ENCODE measurements at places on chromosomes 3 and 15.

- no peak for DNase-seq
Observed at GRCh38 chr3:42721690-42722089, 19.1 kb upstream of the HHATL start.

DNA sequence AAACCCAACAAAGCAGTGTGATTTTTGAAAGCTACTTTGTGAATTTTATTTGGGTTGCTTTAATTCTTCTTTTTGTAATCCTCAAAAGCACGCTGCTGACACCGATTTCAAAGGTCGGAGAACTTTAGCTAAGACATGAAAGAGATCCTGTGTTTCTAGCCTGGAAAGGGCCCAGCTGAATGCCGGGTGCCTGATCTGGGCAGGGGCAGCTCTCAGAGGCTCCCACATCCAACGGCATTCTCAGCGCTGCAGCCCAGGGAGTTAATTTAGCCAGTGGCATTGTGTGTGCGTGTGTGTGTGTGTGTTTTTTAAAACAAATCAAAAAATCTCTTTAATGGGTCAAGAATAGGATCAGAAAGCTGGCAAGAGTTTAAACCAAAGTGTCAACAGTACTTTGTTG, 6.6 kb downstream of the RBP1 start:
- DNase-seq, result no peak

DNA sequence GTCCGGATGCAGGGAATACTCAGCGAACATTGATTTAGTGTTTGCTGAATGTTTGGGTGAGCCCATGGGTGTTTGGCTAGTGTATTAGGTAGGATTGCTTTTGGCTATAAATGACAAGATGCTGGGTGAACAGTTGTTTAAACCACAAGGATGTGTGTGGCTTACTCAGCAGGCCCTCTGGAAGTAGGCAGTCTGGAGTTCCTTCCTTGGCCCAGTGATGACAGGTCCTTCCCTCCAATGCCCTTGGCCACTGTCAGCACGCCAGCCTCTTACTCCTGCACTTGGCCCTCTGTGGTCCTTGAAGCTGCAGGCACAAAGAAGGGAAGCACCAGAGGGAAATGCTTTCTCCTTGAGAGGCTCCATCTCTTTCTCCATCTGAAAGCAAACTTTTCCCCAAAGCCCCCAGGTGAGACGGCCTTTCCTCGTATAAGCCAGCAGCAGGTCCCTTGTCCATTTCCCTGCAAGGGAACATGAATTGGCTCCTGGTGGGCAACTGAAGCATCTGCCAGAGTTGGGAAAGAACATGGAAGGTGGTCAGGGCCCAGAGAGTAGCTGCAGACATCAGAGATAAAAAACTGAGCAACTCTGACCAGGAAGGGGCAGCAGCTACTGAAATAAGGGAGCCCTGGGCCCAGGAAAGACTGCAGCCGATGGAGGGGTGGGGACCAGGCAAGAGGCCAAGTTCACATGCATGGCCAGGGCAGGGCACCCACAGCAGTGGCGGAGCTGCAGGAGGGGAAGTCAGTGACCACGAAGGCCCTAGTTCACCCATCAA, 105.0 kb downstream of the TPRA1 start:
- DNase-seq, result no peak

DNA sequence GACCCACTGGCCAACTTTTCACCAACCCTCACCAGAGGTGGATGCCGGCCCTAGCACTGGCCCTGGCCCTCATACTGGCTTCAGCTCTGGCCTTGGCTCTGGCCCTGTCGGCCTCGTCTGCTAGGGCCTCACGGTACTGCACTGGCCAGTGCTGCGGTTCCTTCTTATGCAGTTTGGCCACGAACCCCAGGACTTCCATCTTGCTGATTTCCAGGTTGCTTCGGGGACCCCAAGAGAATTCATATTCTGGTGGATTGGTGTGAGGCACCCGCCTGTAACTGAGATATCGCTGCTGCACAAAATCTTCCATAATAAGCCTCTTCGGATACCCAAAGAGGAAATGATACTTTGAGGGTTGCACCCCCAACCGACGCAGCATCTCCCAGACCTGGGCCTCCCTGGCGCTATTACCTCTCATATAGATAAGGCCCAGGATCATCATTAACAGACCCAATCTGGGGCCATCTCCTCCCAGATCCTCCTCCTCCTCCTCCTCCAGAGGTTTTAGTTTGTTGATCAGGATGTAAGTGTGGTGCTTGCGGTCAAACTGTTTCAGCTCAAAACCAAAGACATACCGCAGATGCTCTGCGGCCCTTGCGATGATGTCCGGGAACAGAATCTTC, 883 bp downstream of the MAGEF1 start:
- no peak for DNase-seq

- DNase-seq, result no peak
Observed at GRCh38 chr15:72857331-72858063, 73.9 kb upstream of the ADPGK start.

DNA sequence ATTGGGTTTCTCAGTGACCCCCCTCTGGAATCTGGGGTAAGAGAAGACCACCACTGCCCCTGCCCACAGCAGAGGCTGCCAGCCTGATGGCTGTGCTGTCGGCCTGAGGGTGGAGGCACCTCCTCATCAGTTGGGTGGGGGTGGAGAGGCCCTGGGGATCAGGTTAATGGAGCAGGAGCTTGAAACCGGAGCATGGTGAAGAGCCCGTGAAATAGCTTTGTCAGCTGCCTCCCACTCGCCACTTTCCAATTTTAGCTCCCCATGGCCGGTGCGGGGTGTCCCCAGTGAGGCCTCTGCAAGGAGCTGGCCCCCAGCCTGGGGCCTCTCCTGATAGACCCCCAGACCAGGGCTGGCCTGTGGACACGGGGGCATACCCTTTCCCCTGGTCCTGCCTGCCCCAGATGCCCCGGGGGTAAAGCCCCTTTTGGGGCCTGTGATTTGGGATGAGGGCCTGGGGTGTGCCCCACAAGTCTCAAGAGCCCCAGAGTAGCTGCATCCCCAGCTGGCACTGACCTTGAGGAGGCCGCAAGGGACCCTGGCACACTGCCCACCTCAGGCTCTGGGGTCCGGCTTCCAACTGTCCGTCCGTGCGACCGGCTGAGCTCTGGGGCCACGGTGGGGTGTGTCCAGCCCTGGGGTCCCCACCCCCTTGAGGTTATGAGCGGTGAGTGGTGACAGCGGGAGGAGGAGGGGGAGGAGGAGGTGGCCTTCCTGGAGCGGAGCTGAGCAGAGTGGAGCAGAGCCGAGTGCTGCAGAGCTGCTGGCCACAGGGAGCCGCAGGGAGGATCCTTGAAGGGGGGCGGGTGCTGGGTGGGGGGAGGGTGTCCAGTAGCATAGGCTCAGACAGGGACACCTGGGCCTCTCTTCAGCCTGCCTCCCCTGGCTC, at the start of gene HHATL:
Gene HHATL, minus strand, starts transcription at position 733 of the 886 bp plus-strand sequence. CDS start 1,972 bp downstream, outside the sequence.
- DNase-seq, result no peak

GRCh38 chr3:127114337-127115070, 78.4 kb upstream of the PRR23E start:
- no peak for DNase-seq

DNA sequence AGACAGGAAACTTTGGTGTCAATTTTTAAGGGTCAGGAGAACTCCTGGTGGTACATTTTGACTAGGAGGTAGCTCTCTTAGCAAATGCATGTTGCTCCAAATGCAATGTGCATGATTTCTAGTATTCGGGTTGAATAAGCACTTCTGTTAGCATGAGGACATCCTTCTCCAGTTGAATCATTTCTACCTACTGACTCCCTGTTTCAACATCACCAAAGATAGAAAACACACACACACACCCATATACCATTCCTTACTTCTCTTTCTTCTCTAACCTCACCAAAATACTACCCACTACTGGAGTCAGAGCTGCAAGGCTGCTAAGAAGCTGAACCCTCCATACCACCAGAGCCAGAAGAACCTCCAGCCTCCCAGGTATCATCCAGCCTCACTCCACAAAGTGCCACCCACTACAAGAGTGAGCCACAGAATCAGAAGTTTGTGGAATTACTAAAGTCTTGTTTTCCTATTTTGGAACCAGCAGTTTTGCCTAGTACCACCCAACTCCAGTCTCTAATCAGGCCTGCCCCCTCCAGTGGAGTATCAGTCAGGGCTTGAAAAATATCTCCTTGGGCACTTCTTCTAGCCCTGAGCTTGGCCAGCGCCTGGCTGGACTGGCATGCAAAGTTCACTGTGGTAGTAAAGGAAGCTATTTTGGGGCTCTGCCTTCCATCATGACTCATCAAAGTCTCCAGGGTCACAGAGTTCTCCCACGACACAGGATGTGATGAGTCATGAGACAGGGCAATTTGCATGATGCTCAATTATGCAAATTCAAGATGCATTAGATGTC, 110.3 kb downstream of the CYP19A1 start:
- DNase-seq, result no peak

- no peak for DNase-seq
Observed at GRCh38 chr3:114456742-114457141, 162.9 kb downstream of the TIGIT start.

DNA sequence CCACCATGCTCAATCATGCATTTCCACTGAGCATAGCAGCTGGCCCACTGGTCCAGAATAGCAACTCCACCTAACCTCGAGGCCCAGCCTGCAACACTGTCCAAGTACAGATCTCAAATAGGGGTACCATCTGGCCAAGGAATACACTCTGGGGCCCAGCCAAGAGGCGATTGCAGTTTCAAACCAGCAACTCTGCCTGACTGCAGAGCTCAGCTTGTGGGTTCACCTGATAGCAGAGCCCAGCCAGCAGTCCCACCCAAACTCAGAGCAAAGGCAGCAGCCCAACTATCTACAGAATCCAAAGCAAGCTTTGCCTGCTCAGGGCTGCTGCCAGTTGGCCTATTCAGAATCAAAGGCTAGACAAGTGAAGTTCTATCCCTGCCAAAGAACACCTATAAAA, 30.5 kb downstream of the POLQ start:
- no peak for DNase-seq

GRCh38 chr15:85499371-85499887, 119.0 kb downstream of the AKAP13 start:
- DNase-seq, result no peak

- DNase-seq, result no peak
Observed at GRCh38 chr3:113013593-113013992, 22.8 kb downstream of the GTPBP8 start.

GRCh38 chr15:91983729-91984340, 130.3 kb downstream of the SLCO3A1 start:
- DNase-seq, result no peak

DNA sequence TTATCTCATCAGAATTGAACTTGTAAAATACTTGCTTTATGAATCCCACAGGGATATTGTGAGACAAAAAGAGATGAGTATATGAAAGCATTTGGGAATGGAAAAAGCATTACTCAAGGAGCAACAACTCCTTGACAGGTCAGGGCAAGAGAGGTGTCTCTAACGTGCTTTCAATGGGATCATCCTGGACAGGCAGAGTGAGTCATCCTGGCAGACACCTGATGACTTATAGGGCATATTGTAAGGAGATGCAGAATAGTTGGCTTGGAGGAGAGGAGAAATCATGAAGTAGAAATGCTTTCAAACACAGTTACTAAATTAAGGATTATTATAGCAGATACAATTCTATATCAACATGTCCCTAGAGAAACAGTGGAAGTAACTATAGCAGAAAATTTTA, 71.9 kb upstream of the THSD4 start:
- DNase-seq, result no peak

- no peak for DNase-seq
Observed at GRCh38 chr3:3599016-3599415, 200.2 kb upstream of the LRRN1 start.

DNA sequence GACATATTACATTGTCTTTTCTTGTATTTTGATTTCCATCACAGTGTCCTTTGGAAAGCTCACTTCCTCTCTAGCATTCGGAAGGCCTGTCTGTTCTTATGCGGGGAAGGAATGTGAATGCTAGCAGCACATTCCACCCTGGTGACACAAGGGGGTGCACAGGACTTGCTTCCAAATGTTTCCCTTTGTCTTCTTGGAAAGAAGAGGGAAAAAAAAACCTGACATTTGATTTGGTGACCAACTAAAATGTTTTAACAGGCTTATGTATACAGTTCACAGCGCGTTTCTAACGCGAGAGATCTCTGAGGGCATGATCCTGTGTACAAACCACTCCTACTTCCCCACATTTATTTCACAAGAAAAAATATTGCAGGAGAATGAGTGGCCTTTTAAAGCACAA, 107.6 kb upstream of the FXR1 start:
- no peak for DNase-seq

- no peak for DNase-seq
Observed at GRCh38 chr15:98438326-98438725, 210.0 kb upstream of the IGF1R start.

DNA sequence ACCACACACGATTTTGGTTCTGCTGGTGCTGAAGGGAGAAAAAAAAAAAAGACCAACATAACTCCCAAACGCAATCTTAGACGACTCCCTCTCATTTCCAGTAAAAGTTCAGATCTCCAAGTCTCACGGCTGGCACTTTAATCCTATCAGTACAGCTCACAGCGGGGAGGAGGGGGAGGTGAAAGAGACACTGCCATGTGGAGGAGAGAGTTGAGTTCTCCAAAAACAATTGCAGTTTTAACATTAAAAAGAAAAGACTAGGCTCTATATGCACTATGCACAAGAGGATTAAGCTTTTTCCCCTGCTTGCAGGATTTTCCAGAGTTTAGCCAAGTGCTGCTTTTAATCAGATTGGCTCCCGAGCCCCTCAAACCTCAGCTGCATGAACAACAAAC, 16.8 kb downstream of the BMF start:
- DNase-seq, result no peak

GRCh38 chr3:195221876-195222617, 48.9 kb downstream of the XXYLT1 start:
- no peak for DNase-seq

- no peak for DNase-seq
Observed at GRCh38 chr3:154223519-154223918, 100.8 kb downstream of the DHX36 start.

DNA sequence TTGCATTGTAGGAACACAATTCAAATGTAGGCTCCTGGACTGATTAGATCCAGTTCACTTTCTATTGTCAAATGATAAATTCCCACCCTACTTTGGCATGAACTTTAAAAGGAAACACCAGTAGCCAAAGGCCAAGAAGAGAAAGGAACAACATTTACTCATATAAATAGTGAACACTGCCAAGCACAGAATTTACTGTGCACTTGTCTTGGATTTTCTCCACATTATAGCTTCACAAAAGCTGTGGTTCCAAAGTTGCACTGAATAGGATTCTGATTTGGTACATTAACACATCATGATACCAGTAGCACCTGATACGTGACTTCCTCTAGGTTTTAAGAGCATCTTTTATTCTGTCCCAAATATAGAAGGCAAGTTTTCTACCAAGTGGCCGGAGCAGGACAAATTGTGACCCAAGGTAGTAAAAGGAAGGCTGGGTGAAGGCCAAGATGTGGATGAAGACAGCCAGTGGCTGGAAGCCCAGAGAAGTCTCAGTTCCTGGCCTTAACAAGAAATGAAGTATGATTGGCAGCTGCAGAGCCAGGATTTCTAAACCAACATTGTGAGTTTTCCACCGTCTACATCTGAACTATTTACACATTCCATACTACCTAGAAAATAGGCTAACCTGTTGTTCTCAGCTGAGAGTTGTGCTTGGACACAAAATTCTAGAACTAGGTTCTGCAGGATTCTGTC, 206.7 kb downstream of the THRB start:
- DNase-seq, result no peak

- no peak for DNase-seq
Observed at GRCh38 chr15:100309109-100310040, 32.4 kb downstream of the ADAMTS17 start.
